Activated T-helper 1 cell treated with anti-CD3 and anti-CD28 coated beads, Interleukin-12 subunit alpha, Interleukin-12 subunit beta, Interleukin-2, Interleukin-4 antibody, amounts not matched to agents 30 ng/mL and 10 ng/mL and 1 ng/mL, durations not matched to agents 14 hours and 24 hours and 36 hours (primary cell): ENCODE measurements at places on chromosomes 1 and 21.

- H3K36me3 ChIP-seq = peaks cover 5% of the 10 kb centered on the region
- H3K4me3 ChIP-seq = no peak overlapping the region
- H3K4me1 ChIP-seq = peaks cover 8% of the 10 kb centered on the region
- H3K27ac ChIP-seq = no peak overlapping the region
These were observed 6.1 kb downstream of the NUP210L start for GRCh38 chr1:154148807-154149206.

GRCh38 chr1:113980110-113980509 is 836 bp downstream of the OLFML3 start:
- no peaks in the 10 kb centered on the region for H3K27me3 ChIP-seq
- no peak for DNase-seq
- H3K36me3 ChIP-seq = peaks cover 9% of the 10 kb centered on the region
- H3K4me1 ChIP-seq = peaks cover 38% of the 10 kb centered on the region
- no peak overlapping the region for H3K4me3 ChIP-seq
- H3K27ac ChIP-seq = no peak overlapping the region

GRCh38 chr1:116231752-116232151 is 120.6 kb downstream of the MAB21L3 start:
- no peaks in the 10 kb centered on the region for H3K36me3 ChIP-seq
- H3K4me3 ChIP-seq = no peak overlapping the region
- H3K27ac ChIP-seq = no peak overlapping the region
- H3K27me3 ChIP-seq = peaks cover 3% of the 10 kb centered on the region
- H3K4me1 ChIP-seq = peaks cover 11% of the 10 kb centered on the region

DNA sequence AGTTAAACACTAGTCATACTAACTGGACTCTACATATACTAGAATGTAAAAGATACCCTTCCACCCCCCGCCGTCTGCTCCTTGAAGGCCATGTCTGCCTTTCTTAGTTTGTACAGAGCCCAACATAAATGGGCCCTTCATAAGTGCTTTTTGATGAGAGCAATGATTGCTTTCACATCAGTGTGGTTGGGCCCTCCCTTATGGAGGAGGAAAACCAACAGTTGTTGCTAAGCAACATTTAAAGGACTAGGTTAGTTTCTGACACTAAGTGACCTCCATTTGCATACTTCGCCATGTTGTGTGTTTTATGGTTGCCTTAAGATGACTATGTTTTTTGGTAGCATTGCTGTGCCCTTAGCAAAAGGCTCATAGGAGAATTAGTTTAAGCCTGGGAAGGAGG is 182.0 kb upstream of the SGIP1 start:
- H3K27ac ChIP-seq = peak overlapping the region; percentile 81
- H3K4me1 ChIP-seq = peaks cover 90% of the 10 kb centered on the region
- H3K27me3 ChIP-seq = no peaks in the 10 kb centered on the region
- peaks cover 35% of the 10 kb centered on the region for H3K36me3 ChIP-seq
- no peak for DNase-seq

DNA sequence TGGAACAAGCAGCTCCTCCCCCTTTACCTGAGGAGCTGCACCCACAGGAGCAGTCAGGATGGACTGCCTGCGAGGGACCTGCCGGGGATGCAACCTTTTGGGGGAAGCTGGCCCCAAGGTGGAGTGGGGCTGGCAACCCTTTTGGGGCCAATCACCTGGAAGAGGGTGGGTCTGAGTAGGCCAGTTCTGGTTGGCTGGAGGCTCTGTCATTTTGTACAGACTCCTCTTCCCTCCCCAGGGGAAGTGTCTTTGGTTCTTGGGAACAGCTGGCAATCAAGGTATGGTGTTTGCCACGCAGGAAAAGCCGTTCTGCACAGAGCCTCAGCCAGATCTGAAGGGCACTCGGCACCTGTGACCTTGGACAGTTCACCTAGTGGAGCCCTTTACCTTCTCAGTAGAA is 280 bp upstream of the A3GALT2 start:
- H3K36me3 ChIP-seq = peaks cover 14% of the 10 kb centered on the region
- no peaks in the 10 kb centered on the region for H3K27me3 ChIP-seq
- H3K27ac ChIP-seq = no peak overlapping the region
- no peak for DNase-seq
- no peaks in the 10 kb centered on the region for H3K4me1 ChIP-seq
- no peak overlapping the region for H3K4me3 ChIP-seq

DNA sequence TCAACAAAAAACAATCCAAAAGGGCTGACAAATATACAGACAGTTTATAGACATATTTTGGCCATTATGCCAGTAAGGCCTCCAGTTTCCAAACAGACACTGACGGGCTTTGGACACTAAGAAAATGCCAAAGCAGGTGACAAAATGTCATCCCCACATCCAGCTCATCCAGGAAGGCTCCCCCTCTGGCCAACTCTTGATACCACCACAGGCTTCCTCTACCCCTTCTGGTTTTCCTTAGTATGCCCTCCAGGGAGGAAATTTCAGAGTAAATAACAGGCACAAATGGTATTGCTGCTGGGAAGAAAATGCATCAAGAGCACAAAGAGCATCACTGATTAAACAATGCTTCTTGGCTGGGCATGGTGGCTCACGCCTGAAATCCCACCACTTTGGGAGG is 225.3 kb downstream of the VAV3 start:
- H3K36me3 ChIP-seq = no peaks in the 10 kb centered on the region
- H3K27me3 ChIP-seq = no peaks in the 10 kb centered on the region
- H3K4me3 ChIP-seq = no peak overlapping the region
- H3K4me1 ChIP-seq = no peaks in the 10 kb centered on the region

- H3K27me3 ChIP-seq = peaks cover 35% of the 10 kb centered on the region
- peaks cover 17% of the 10 kb centered on the region for H3K4me1 ChIP-seq
- H3K27ac ChIP-seq = no peak overlapping the region
- no peak overlapping the region for H3K4me3 ChIP-seq
These were observed 3.8 kb upstream of the SELENON start for GRCh38 chr1:25795946-25796810.

DNA sequence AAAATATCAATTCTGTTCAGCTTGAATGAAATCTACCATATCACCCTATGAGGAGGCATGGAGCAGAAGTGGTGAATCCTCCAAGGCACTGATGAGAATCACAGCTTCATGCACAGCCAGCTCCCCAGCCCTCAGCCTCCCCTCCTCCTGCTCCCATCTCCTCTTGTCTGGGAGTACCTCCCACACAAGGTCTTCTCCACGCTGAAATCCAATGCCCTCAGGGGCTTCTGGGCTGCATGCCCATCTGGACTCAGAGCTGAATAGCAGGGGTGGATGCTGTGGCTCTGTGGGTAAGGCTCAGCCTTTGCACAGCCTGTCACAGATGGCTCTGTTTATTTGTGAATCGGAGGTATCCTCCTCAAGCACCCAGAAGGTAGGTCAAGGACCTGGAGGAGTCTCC is 48.6 kb downstream of the KCNC4 start:
- no peak overlapping the region for H3K27ac ChIP-seq
- DNase-seq = no peak

DNA sequence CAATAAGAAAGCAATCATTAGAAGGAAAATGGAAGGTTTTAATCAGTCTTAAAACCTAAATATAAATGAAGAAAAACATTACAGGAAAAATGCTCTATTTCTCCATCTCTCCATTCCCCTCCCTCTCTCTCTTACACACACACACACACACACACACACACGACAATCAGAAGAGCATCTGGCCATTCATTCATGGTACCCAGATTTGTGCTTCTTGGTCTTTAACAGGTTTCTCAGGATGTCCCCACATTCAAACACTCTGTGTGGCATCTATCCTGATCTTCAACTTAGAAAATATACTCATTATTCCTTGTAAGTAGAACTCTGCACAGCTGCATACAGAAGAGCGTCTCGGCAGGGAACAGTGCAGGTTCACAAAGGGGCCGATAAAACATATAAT is 779 bp downstream of the LRRC40 start:
- H3K36me3 ChIP-seq = peaks cover 18% of the 10 kb centered on the region
- H3K4me3 ChIP-seq = peak overlapping the region; percentile 100
- H3K27ac ChIP-seq = peak overlapping the region; percentile 96
- peaks cover 56% of the 10 kb centered on the region for H3K4me1 ChIP-seq
- no peak for DNase-seq

- no peak overlapping the region for H3K27ac ChIP-seq
- H3K4me3 ChIP-seq = no peak overlapping the region
- H3K36me3 ChIP-seq = no peaks in the 10 kb centered on the region
- peaks cover 5% of the 10 kb centered on the region for H3K4me1 ChIP-seq
- H3K27me3 ChIP-seq = peaks cover 18% of the 10 kb centered on the region
These were observed 10.9 kb downstream of the ERRFI1 start for GRCh38 chr1:8015036-8015808.

- no peaks in the 10 kb centered on the region for H3K27me3 ChIP-seq
- H3K36me3 ChIP-seq = peaks cover 81% of the 10 kb centered on the region
- H3K4me3 ChIP-seq = peak overlapping the region; percentile 76
- H3K27ac ChIP-seq = peak overlapping the region; percentile 95
These were observed 21.3 kb downstream of the UBASH3A start for GRCh38 chr21:42424914-42425541.

DNA sequence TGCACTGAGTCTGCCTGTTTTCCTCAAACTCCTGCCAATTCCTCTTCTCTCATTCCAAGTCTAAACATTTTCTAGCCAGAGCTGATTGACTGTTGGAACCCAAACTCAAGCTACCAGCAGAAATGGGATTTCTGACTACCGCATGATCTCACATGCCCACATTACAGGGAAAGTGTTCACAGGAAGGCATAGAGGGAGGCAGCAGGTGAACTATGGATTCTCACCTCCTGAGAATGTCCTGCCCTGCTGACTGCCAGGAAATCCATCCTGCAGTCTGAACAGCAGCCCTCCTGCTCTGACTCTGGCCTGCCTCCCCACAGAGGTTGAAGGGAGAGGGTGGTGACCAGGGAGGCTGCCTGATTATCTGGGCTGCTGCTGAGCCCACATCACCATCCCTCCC is 22.5 kb downstream of the IQGAP3 start:
- H3K27ac ChIP-seq = no peak overlapping the region
- no peak for DNase-seq
- H3K4me1 ChIP-seq = peaks cover 5% of the 10 kb centered on the region
- no peaks in the 10 kb centered on the region for H3K27me3 ChIP-seq
- peaks cover 14% of the 10 kb centered on the region for H3K36me3 ChIP-seq

DNA sequence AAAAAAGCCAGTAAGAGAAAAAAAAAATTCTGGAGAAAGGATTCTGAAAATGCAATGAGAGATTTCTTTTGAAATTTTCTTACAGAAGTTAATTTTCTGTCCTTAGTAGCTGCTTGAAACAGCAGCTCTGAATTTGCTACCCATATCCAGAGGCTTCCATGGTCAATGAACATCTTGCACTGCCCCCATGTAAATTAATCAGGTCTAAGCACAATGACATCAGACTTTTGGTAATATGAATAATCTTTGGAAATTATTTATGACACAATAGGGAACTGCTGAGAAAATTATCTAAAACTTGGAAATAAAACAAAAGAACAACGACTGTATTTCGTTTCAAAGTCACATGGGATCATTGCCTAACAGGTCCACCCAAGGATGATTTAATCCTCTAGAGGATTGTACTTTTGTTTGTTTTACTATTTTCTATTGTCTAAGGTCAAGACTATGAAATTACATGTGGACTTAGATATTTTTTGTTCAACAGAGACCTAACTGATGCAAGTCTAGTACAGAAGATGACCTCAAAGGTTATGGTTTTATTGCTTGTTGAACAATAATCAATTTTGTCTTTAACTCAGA is 312.1 kb downstream of the BACH1 start:
- no peaks in the 10 kb centered on the region for H3K4me1 ChIP-seq
- H3K36me3 ChIP-seq = no peaks in the 10 kb centered on the region
- no peak overlapping the region for H3K4me3 ChIP-seq

DNA sequence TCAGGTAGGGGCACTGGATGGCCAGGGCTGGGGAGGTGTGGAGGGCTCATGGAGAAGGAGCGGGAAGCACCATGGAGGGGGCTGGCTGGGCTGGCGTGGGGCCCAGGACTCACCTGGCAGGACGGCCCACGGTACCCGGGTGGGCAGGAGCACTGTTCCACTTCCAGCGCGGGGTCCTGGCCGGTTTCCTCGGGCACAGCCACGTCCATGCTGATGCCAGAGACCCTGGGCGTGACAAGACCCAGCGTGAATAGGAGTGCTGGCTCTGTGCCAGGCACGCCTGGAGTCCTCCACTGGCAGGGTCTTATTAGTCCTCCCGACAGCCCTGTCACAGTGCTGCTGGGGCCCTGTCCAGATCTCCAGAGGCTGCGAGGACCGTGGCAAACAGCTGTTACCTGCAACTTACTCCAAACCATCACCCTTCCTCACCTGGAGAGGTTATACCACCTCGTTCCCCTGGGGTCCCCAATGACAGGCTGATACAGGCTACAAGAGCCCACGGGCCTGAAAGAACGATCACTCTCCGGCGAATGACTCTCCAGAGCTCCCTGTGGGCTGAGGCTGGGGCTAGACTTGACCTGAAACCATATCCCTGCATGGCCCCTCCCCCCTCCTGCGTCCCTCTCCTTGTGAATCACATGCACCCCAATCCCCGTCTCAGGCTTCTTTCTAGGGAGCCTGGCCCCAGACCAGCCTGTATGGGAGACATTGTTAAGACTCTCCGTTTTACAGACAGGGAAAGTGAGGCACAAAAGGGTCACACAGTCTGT is 62.1 kb downstream of the HSPG2 start:
- DNase-seq = no peak
- no peaks in the 10 kb centered on the region for H3K4me1 ChIP-seq
- no peak overlapping the region for H3K4me3 ChIP-seq
- no peaks in the 10 kb centered on the region for H3K27me3 ChIP-seq
- no peaks in the 10 kb centered on the region for H3K36me3 ChIP-seq
- no peak overlapping the region for H3K27ac ChIP-seq

GRCh38 chr1:221274373-221274772 is 395.1 kb downstream of the HLX start:
- no peaks in the 10 kb centered on the region for H3K4me1 ChIP-seq
- H3K27ac ChIP-seq = no peak overlapping the region
- H3K27me3 ChIP-seq = no peaks in the 10 kb centered on the region
- no peak for DNase-seq
- H3K4me3 ChIP-seq = no peak overlapping the region

- H3K4me3 ChIP-seq = no peak overlapping the region
- H3K27me3 ChIP-seq = no peaks in the 10 kb centered on the region
- DNase-seq = no peak
- no peaks in the 10 kb centered on the region for H3K36me3 ChIP-seq
- H3K4me1 ChIP-seq = no peaks in the 10 kb centered on the region
These were observed 449.9 kb downstream of the NUF2 start for GRCh38 chr1:163771637-163772036.

DNA sequence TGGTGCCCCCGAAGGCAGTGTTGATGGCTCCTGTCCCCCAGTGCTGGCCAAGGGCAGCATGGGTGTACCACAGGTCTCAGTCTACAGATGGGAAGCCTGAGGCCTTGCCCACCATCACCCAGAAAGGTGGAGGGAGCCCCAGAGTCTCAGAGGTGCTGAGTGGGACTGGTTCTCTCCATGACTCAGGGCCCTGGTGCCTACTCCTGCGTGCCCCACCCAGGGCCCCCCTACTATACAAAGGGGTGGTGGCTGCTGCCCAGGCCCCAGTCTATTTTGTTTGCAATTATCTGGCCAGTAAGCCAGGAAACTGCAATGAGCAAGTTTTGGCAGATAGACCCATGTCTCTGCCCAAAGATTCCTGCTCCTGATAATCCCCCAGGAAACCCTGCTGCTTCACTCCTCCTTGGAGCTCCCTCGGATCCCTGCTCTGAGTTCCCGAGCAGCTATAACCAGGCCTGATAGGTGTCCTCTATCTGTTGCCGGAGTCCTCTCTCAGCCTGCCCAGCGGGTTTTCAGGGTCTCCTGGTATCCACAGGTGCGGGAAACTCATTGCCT is 41.7 kb downstream of the EDN2 start:
- no peak overlapping the region for H3K27ac ChIP-seq
- H3K4me3 ChIP-seq = no peak overlapping the region
- no peak for DNase-seq

- DNase-seq = no peak
- no peaks in the 10 kb centered on the region for H3K36me3 ChIP-seq
- H3K27me3 ChIP-seq = no peaks in the 10 kb centered on the region
These were observed 160.5 kb downstream of the LRRC40 start for GRCh38 chr1:70044832-70045231.

- no peaks in the 10 kb centered on the region for H3K36me3 ChIP-seq
- no peak overlapping the region for H3K27ac ChIP-seq
- no peaks in the 10 kb centered on the region for H3K4me1 ChIP-seq
- H3K27me3 ChIP-seq = peaks cover 17% of the 10 kb centered on the region
- no peak for DNase-seq
These were observed 29.0 kb downstream of the C1orf52 start for GRCh38 chr1:85230305-85230977.
